CD4-positive, alpha-beta T cell treated with Interleukin-6 at 100 ng/mL for 8 hours (primary cell): ENCODE measurements at places on chromosomes 1 and 21.

DNA sequence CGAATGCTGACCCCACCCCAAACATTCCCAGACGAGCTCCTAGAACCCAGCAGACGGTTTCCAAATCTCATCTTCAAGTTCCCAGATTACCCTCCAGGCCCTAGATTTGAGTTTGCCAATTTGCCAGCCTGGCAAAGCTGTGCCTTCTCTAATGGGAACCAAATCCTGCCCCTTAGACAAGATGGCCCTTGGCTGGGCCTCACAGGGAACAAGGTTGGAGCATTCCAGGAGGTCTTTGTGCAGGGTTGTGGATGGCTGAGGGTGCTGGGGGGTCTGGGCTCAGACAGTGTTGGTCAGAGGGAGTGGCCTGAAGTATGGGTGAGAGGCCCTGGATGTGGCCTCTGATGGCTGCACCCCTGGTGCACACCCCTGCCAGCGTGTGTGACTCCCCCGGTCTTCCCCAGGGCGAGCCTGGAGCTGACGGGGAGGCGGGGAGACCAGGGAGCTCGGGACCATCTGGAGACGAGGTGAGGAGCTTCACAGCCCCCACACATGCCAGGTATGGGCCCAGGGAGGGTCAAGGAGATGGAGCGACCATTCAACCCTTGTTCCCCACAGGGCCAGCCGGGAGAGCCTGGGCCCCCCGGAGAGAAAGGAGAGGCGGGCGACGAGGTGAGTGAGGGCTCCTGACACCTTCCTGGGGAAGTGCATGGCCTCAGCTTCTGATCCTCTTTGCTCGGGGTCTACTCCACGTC, 10.2 kb downstream of the COL6A1 start:
- DNase-seq, result no peak

DNA sequence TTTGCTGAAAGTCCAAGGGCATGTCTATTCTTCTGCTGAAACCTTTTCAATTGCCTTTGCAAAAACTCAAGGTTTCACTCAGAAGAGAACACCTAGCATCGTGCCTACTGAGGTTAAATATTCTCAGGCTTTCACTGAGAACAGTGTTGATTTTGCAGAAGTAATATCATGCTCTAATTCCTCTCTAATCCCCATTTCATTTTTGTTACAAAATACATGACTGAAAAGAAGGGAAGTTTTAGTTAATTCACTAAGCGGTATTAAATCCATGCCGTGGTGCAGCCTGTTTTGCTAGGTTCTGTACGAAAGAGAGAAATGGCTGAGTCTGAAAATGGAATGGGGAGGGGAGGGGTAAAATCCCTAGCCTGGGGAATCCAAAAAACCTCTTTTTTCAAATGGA, 163.2 kb upstream of the CAMK1G start:
- DNase-seq, result no peak

DNA sequence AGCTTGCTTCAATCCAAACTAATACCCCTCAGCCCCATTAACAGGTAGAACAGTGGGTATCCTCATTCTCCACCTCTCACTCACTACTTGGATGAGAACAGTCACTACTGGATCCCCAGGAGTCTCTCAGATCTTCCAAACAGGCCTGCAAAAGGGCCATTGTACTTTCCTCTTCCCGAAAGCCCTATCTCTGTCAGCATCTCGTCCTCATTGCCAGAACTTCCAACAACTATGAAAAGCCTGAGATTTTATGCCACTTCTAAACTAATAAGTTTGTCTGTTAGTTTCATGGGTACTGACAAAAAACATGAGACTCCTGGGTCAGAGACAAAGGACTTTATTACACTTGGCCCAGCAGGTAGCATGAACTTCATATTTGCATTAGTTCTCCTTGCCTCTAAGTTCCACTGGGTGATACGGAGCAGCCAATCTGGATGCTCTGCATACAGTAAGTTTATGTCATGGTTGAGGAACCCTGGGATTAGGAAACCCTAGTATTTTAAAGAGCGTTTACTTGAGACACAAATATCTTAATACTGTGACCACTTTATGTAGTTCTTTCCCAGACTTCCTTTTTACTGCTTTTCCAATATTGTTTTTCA, 38.1 kb downstream of the VANGL2 start:
- DNase-seq, result no peak

DNA sequence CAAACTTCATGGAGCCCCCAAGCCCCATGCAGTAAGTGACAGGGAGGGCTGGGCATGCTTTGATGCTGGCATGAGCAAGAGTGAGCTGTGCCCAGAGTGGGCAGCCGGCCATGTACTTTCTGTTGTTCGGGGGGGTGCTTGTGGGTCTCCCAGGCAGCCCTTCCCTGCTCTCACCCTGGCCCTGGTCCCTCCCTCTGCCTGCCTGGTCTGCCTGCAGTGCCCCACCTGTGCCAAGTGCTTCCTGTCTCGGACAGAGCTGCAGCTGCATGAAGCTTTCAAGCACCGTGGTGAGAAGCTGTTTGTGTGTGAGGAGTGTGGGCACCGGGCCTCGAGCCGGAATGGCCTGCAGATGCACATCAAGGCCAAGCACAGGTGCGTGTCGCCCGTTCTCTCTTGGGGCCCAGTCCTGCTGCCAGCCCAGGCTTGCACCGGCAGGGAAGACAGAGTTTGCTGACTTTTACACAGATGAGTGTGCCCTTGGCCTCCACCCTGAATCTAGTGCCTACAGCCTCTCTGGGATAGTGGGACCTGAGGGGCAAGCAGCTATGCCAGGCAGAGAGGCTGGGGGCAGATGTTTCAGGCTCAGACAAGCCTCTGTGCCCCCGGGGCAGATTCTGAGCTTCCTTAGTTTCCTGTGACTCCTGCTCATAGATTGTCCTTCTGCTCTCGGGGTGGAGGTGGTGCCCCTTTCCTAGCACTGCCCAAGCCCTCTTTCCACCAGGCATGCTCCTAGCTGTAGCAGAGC, 7.6 kb downstream of the ZBTB48 start:
- DNase-seq, result no peak

GRCh38 chr21:32705139-32705538, 22.7 kb downstream of the SYNJ1 start:
- DNase-seq, result no peak

- peak; percentile 83 for DNase-seq
Measured at GRCh38 chr1:24925082-24925779, 4.8 kb downstream of the RUNX3 start.

DNA sequence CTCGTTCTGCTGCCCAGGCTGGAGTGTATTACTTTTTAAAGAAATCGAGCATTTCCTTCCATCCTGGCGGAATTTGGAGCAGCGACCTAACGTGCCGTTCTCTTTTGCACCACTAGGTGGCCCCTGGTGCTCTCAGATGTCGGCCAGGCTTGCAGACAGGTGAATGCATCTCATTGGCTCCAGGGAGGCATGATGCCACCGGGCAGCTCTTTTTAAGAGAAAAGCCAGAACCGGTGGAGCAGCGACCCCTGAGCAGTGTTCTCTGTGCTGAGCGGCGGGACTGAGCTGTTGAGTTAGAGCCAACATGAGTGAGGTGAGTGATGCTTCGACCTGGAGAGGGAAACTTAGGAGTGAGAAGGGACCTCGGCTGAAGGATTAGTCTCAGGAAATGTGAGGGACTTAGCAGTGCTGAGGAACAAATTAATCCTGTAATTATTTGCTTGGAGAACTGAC, at the start of gene PCP4:
Gene PCP4, plus strand, starts transcription at position 241 of the 453 bp plus-strand sequence. Its CDS starts 64 bp downstream, at position 305.
- DNase-seq, result no peak

DNA sequence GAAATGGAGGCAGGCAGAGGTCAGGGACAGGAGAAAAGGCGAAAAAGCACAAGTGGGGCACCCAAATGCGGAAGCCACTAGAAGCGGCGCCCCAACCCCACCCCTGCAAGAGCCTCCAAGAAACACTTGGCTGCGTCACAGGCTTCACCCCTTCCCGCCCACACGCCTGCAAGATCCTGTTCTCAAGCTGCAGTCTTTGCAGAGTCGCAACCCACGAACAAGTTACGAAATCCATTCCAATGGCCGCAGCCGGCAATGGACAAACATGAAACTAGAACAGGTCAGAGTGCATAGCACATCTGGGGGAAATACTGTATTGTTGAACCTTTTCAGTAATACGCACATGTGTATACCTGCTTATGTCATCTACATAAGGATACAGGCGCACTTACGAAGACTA, 103.6 kb downstream of the PSMG1 start:
- no peak for DNase-seq

GRCh38 chr1:31524186-31524901, 52.0 kb upstream of the TINAGL1 start:
- no peak for DNase-seq
